ENCODE measurements at places on chromosomes 2 and 18. TPM values are rescaled to one million over a fixed set of nuclear protein-coding genes. Genes with fewer than 3 reads are reported as not detected.

DNA sequence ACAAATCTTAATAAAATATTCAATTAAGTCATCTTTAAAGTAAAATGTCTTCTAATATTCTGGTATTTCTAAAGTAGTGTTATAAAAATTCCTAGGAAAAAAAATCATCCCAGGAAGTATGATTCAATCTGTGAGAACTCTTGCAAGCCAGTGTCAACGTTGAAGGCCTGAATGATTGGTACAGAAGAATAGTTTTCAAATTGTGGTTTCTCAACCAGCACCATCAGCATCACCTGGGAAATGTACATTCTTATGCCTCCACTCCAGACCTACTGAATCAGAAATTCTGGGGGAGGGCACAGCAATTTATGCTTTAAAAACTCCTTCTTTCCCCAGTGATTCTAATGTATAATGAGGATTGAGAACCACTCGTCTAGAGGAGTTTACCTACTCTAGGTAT is 62.3 kb upstream of the C2orf15 start:
- no peak for DNase-seq

DNA sequence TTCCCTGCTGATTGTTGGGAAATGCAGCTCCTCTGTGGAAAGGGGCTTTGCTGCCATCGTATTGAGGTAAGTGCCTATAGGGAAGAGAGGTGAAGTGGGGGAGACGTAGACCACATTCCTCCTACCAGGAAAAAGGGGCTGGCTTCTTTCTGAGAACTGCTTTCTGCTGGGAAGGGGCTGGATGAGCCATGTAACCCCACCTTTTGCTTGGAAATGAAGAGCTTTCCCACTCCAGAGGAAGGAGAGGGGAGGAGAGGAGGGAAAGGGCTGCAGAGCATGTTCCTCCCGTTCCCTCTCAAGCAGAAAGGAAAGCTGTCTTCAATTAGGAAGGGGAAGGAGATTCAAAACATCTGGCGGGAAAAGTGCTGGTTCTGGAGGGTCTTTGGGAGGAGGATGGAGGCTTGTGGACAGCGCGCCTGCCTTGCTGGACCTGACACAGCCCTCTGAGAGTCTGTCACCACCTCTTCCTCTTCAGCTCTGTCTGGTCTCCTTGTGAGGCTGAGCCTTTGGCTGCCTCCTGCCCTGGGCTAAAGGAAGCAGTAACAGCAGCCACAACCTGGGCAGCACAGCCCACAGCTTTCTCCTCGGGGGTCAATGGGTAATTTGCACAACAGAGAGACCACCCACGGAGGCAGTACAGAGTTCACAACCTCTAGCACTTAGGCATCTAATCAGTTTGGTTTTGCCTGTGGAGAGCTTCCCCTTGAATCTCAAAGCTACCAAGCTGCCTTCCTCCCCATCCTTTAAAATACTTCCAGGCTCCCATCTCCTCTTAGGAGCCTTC is 410.0 kb upstream of the TNP1 start:
- DNase-seq = no peak

DNA sequence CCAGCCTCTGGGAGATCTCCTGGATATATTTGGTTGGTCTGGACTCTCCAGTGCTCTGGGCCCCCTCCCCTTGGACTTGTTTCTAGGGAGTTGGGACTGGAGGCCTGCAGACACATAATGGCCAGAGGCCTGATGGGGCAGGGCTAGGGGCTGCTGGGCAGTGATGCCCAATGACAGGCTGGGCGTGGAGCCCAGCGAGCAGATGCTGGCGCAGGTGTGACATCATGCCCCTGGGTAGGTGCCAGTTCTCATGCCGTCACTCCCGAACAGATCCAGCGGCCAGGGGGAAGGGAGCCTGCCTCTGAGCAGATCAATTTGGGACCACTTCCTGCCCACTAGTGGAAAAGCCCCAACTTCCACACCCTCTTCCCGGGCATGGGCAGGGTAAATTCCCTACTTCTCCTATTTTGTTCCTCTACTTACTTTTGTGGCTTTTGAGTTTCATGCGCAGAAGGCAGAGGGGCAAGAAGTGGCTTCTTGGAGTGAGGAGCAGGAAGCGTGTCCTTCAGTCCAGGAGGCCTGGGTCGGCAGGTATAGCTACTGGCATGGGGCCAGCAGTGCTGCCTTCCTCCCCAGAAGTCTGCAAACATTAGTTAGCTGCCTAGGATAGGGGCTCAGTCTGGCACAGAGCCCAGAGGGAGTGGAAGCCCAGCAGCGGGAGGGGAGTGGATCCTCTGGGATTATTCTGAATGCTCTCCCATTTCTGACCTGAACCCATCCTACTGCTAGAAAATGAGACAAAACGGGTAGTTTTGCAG is 6.1 kb downstream of the MPV17 start:
- DNase-seq = peak; percentile 60

CKAP2L gene
- 0.30 TPM for total RNA-seq

DNA sequence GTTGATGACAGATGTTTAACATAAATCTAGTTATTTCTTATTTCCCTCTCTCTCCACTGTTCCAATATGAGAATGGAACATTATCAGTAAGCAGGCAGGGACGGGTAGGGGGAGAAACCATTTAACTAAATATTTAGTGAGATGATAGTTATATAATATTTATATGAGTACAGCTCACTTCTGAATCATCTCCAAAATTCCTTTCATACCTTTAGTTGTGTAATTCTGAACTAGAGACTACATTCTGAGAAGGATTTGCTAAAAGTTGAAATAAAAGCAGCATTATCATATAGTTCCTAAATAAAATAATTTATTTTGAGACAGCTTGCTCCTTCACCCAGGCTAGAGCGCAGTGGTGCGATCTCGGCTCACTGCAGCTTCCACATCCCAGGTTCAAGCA is 41.4 kb downstream of the B4GALT6 start:
- no peak for DNase-seq

SEMA4F gene
- 3.5 TPM for total RNA-seq

DNA sequence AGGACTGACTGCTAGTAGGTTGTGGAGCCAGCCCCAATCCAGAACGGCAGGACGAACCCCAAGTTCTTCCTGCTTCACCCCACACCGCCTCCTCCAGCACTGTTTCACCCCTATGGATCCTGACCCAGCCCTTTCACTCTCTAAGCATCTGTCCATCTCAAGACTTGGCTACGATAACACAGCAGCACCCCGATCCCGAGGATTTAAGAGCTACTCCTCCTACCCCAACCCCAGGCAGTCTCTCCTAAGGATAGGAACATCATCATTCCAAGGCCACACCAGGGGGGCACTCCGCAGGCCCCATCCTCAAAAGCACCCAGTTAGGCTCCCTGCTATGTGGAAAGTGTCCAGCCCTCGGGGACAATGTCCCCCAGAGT is 645 bp downstream of the KCTD18 start:
- peak; percentile 34 for DNase-seq

DNA sequence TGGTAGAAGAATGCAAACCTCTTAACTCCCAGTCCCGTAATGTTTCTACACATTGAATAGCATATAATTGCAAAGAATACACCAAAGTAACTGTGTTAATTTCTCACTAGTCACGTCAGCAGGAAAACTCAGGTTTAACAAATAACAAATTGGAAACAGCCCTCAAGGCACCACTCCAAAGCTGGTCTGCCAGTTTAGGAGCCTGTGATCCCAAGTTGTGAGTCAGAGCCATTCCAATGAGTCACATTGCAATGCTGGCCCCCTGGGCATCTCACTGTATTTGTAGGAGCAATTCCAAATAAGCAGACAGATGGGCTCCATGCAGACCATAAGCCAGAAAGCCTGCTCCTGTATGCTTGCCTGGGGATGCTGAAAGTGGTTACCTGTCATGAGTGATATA is 143.2 kb upstream of the SETBP1 start:
- DNase-seq = no peak

- DNase-seq = no peak
These were observed 1696.1 kb upstream of the LRRTM1 start for GRCh38 chr2:82000606-82001005.

DNA sequence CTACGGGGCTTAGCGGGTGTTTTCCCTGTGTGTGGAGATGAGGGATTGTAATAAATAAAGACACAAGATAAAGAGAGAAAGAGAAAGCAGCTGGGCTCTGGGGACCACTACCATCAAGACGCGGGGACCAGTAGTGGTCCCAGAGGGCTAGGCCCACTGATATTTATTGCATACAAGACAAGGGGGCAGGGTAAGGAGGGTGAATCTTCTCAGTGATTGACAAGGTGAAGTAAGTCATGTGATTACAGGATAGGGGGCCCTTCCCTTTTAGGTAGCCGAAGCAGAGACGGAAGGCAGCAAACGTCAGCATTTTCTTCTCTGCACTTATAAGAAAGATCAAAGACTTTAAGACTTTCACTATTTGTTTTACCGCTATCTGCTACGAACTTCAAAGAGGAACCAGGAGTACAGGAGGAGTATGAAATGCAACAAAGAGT is 4.5 kb upstream of the GAL3ST2 start:
- no peak for DNase-seq

GRCh38 chr2:201859949-201860348 is 53.6 kb downstream of the CDK15 start:
- DNase-seq = no peak

DNA sequence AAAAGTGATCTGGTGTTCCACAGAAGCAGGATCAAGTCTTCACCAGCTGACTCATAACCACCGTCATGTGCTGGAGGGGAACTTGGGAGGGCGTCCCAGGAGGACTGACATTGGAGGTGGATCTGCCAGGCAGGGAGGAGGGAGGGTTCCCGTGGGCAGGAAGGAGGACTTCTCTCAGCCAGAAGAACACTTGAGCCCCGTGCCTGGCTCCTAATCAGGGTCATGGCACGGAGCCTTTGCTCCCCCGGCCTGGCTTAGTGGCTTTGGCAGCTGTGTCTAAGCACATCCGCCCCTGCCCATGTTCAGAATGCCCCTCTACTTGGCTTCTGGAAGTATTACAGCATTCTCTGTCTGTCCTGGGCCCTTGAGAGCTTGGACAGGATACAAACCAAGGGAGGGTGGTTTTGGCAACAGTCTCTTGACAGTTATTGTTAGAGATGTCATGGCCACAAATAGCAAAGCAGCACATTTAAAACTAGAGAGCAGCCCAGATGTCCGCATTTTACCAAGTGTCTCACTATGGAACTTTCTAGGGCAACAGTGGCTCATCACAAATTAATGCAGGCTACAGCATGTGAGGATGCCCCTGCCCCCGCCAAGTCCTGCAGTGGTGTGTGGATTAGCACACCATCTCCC is 11.5 kb downstream of the PPP1R7 start:
- peak; percentile 87 for DNase-seq

GRCh38 chr2:190950566-190950991 is 63.4 kb downstream of the STAT1 start:
- no peak for DNase-seq

- DNase-seq = no peak
These were observed at the start of gene ANKRD23 for GRCh38 chr2:96843538-96844268. TSS of gene ANKRD23 (minus strand) at chr2:96844021. CDS start at chr2:96843992, 29 bp downstream.

TTC31 gene
- total RNA-seq = 8.4 TPM

DNA sequence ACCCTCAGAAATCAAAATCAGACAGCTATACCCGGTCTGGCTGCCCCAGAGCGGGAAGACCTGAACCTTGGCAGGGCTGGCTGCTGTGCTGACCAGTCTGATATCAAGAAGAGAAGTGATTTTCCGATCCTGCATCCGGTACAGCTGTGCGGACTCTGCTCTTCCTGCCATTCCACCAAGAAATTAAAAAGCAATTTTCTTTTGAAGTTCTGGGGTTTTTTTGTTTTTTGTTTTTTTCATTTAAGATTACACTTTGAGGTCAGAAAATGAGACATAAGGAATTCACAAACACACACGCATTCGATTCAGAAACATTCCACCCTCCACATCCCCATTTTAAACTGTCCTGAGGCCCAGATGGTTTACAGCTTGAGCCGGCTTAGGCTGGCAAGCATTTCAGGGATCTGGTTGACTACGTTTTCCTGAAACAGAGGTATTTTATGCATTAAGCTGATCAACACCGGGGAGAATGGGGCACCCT is 156.5 kb downstream of the COL6A3 start:
- DNase-seq = no peak

COX5B gene
- total RNA-seq = 1,337 TPM

CUL3 gene
- 72.1 TPM for total RNA-seq

DNA sequence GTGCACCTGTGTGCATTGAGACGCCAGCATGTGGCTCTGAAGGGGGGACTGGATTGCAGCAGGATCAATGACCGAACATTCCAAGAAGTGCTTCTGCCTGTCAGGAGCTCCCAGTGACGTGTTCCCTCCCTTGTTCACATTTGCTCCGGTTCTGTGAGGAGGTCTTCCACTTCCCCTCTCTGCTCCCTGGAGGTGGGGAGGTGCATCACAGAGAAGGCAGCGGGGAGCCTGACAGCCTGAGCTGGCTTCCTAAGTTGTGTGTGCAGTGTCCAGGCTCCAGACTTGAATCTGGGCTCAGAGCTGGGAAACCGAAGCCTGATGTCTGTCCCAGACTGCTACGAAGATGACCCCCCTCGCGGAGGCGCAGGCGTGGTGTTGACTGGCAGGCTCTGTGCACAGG is 171.0 kb downstream of the KLHL29 start:
- peak; percentile 15 for DNase-seq

DNA sequence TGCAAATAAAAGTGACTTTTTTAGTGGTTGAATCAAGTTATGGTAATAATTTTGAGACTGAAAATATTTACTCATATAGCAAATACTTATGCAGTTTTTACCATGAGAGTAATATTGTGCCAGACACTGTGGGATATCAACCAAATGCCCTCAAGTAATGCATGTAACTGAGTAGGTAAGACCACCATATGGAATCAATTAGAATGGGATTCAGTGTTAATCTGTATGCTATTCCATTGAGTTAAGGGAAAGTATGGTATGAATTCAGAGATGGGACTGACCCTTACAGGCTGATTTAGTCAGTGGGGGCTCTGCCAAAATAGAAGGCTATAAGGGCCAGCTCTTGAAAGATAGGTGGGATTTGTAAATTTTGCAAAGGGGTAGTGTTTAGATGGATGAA is 131.6 kb downstream of the CCDC85A start:
- DNase-seq = no peak

BARD1 gene
- total RNA-seq = 10.0 TPM

All from Right ventricle myocardium superior (tissue), 1 donor.